ENCODE measurements at places on chromosomes 13 and 19. TPM values are rescaled to one million over a fixed set of nuclear protein-coding genes. Genes with fewer than 3 reads are reported as not detected.

The ZNF792 gene
- total RNA-seq = 15.1 TPM

The RDH8 gene
- total RNA-seq = not detected

The LEUTX gene
- total RNA-seq = not detected

The KIR3DL2 gene
- 1.3 TPM for total RNA-seq

The COX7A1 gene
- total RNA-seq = not detected

DNA sequence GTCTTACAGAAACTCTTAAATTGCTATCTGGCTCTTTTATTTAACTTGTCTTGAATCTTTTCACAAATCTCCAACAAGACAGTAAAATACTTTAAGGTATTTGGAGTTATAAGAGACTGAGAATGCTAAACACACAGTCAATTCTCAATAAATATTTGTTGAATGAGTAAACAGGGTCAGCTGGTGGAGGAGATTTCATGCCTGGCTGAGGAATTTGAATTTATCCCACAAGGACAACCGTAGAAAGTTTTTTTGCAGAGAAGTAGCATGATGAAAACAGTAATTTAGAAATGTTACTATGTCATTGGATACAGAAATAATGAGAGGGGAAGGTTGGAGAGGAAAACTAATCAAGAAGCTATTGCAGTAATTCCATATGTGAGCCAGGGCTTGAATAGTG lies 1223.7 kb downstream of the PCDH17 start:
- H3K4me1 ChIP-seq = no peaks in the 10 kb centered on the region
- H3K36me3 ChIP-seq = no peaks in the 10 kb centered on the region
- H3K27ac ChIP-seq = no peak overlapping the region

GRCh38 chr13:74129500-74130191 lies 4.6 kb downstream of the KLF12 start:
- peaks cover 4% of the 10 kb centered on the region for H3K36me3 ChIP-seq
- peak; percentile 9 for DNase-seq
- peaks cover 45% of the 10 kb centered on the region for H3K4me1 ChIP-seq
- H3K4me3 ChIP-seq = peak overlapping the region; percentile 66
- H3K27ac ChIP-seq = no peak overlapping the region

GRCh38 chr19:11814029-11814699 lies at the start of gene ZNF440:
TSS of gene ZNF440 (plus strand) at chr19:11814273. CDS start at chr19:11814448, 175 bp downstream.
- peak; percentile 67 for DNase-seq
- H3K4me3 ChIP-seq = peak within 1 kb of the TSS; percentile 92
- no peaks in the 10 kb centered on the region for H3K36me3 ChIP-seq
- H3K27me3 ChIP-seq = no peaks in the 10 kb centered on the region
- peak within 1 kb of the TSS; percentile 88 for H3K27ac ChIP-seq

GRCh38 chr13:43573361-43573740 lies 213.4 kb downstream of the ENOX1 start:
- no peak for DNase-seq
- no peak overlapping the region for H3K27ac ChIP-seq
- no peaks in the 10 kb centered on the region for H3K36me3 ChIP-seq
- no peaks in the 10 kb centered on the region for H3K4me1 ChIP-seq

DNA sequence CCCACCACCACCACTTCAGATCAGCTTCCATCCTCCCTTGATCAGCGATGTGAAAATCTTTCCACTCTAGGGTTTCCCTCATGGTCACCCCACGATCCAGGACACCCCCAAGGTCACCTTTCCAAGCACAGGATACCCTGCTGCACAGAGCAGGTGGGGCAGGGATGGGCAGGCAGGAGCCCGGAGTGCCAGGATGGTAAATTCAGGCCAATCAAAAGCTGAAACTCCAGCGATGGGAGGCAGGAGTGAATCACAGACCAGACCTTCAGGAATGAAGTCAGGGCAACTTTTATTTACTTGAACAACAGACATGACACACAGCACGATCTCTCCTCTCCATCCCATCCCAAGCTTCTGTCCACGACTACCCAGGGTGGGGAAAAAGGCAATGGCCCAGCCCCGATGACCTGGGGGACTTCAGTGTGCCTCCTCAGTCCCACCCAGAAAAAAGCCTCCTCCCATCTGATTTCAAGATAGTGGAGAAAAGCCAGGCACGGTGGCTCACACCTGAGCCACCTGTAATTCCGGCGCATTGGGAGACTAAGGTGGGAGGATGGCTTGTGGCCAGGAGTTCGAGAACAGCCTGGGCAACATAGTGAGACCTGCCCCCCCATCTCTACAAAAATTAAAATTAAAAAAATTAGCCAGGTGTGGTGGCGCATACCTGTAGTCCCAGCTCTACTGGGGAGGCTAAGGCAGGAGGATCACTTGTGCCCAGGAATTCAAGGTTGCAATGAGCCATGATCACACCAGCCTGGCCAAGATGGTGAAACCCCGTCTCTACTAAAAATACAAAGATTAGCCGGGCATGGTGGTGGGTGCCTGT lies 39.2 kb downstream of the ZSWIM4 start:
- peaks cover 62% of the 10 kb centered on the region for H3K4me1 ChIP-seq
- H3K4me3 ChIP-seq = peak overlapping the region; percentile 96
- DNase-seq = no peak
- H3K27ac ChIP-seq = peak overlapping the region; percentile 100

GRCh38 chr13:49046002-49046401 lies 70.3 kb downstream of the FNDC3A start:
- H3K27ac ChIP-seq = peak overlapping the region; percentile 82
- peaks cover 21% of the 10 kb centered on the region for H3K4me1 ChIP-seq
- DNase-seq = no peak
- H3K36me3 ChIP-seq = no peaks in the 10 kb centered on the region
- no peak overlapping the region for H3K4me3 ChIP-seq

- no peaks in the 10 kb centered on the region for H3K27me3 ChIP-seq
- peak overlapping the region; percentile 74 for H3K27ac ChIP-seq
- H3K4me1 ChIP-seq = peaks cover 39% of the 10 kb centered on the region
- peaks cover 2% of the 10 kb centered on the region for H3K36me3 ChIP-seq
Measured at GRCh38 chr19:34260771-34261173, 6.4 kb downstream of the GARRE1 start.

- H3K36me3 ChIP-seq = no peaks in the 10 kb centered on the region
- H3K27me3 ChIP-seq = no peaks in the 10 kb centered on the region
- no peak overlapping the region for H3K4me3 ChIP-seq
- H3K4me1 ChIP-seq = peaks cover 13% of the 10 kb centered on the region
- no peak for DNase-seq
Measured at GRCh38 chr13:40123962-40124632, 468.6 kb downstream of the COG6 start.

DNA sequence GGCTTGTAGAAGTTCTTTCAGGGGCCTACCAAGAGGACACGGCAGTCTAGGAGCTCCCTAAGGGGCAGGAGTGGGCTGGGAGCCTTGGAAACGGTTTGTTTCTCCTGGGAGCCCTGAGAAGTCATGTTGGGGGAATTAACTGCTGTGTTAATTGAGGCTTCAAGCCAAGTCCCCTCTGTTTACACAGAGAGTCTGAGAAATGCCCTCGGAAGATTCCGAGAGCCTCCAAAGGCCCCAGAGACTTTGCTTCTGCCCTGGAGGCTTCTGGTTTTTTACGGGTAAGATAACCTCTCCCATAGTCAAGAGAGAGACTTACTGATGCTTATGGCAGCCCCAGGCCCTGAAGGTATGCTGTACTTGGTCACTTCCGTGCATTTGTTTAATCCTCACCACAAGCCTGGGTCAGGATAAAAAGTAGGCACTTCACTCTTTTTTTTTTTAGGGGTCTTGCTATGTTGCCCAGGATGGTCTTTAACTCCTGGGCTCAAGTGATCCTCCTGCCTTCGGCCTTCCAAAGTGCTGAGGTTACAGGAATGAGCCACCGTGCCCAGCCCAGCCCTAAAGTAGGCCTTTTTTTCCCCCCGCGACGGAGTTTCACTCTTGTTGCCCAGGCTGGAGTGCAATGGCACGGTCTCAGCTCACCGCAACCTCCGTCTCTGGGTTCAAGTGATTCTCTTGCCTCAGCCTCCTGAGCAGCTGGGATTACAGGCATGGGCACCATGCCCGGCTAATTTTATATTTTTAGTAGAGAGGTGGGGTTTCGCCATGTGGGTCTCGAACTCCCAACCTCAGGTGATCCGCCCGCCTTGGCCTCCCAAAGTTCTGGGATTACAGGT lies 15.2 kb downstream of the IER2 start:
- H3K36me3 ChIP-seq = no peaks in the 10 kb centered on the region
- no peak for DNase-seq
- peaks cover 42% of the 10 kb centered on the region for H3K4me1 ChIP-seq
- H3K27me3 ChIP-seq = no peaks in the 10 kb centered on the region

DNA sequence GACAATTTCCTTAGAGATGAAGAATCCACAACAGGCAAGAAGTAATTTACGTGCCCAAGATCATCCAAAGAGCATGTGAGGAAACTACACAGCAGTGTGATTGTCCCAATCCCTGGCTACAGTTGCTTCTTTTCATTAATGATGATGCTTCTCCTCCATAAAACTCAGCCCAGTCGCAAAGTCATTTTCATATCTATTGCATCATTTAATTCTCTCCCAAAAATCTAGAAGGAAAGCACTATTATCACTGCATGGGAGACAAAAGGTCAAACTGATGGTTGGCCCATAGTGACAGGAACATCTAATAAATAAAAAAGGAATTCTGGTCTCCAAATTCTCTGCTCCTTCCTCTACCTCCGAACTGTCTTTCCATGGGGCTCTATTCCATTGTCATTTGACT lies 103.5 kb upstream of the SERP2 start:
- peaks cover 6% of the 10 kb centered on the region for H3K4me1 ChIP-seq
- no peak overlapping the region for H3K4me3 ChIP-seq
- no peak for DNase-seq
- H3K36me3 ChIP-seq = no peaks in the 10 kb centered on the region

DNA sequence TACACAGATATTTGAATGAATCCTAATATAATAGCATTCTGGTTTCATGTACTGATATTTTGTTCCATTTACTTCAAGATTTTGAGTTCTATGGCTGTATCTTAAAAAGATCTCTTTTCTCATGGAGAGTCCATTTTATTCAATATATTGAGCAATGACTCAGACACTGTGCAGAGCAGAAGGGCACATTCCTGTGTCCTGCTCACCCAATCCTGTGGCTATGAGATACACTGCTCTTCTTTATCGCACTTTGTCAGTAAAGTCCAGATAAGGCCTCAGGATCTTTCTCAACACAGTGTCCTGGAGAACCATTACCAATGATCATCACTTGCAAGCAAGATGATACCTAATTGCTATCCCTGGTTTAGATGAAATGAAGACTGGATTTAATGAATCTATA lies 155.0 kb downstream of the CYSLTR2 start:
- no peak overlapping the region for H3K4me3 ChIP-seq
- H3K27ac ChIP-seq = no peak overlapping the region
- H3K27me3 ChIP-seq = peaks cover 5% of the 10 kb centered on the region
- H3K36me3 ChIP-seq = no peaks in the 10 kb centered on the region

DNA sequence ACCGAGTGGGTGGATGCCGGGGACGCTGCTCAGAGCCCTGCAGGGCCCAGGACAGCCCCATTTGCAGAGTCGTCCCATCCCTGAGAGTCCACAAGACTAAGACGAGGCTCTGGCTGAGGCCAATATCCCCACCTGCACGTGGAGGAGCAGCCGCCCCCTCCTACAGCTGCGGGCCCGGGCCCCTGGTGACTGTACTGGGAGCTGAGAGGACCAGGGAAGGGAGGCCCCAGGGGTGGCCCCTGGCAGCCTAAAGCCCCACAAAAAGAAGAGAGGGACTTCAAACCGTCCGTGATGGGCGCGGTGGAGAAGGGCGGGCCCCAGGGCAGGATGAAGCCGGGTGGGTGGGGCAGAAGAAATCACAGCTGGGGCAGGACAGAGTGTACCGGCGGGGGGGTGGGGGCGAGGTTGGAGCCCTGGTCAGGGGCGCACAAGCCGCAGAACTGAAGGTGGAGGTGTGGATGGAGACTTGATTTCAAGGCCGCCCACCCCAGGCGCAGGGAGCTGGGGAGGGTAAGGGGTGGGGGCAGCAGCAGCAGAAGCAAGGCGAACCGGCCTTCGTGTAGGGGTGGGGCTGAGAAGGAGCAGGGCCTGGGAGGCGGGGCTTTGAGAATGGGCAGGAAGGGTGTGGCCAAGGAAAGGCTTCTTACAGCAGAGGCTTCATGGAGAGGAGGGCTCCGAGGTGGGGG lies 12.9 kb downstream of the CFD start:
- H3K4me3 ChIP-seq = peak overlapping the region; percentile 89
- peak overlapping the region; percentile 66 for H3K27ac ChIP-seq
- H3K36me3 ChIP-seq = peaks cover 2% of the 10 kb centered on the region
- H3K27me3 ChIP-seq = no peaks in the 10 kb centered on the region
- DNase-seq = peak; percentile 70

- H3K27ac ChIP-seq = no peak overlapping the region
- no peak overlapping the region for H3K4me3 ChIP-seq
- no peaks in the 10 kb centered on the region for H3K27me3 ChIP-seq
- H3K4me1 ChIP-seq = peaks cover 4% of the 10 kb centered on the region
- peaks cover 9% of the 10 kb centered on the region for H3K36me3 ChIP-seq
Measured at GRCh38 chr13:26401069-26401468, 147.1 kb downstream of the CDK8 start.

GRCh38 chr13:67792151-67792676 lies 562.1 kb upstream of the PCDH9 start:
- no peak overlapping the region for H3K4me3 ChIP-seq
- H3K4me1 ChIP-seq = no peaks in the 10 kb centered on the region
- no peak overlapping the region for H3K27ac ChIP-seq
- H3K27me3 ChIP-seq = no peaks in the 10 kb centered on the region
- DNase-seq = no peak
- no peaks in the 10 kb centered on the region for H3K36me3 ChIP-seq

- no peaks in the 10 kb centered on the region for H3K36me3 ChIP-seq
- no peaks in the 10 kb centered on the region for H3K27me3 ChIP-seq
- no peak overlapping the region for H3K4me3 ChIP-seq
- no peak for DNase-seq
- no peak overlapping the region for H3K27ac ChIP-seq
- no peaks in the 10 kb centered on the region for H3K4me1 ChIP-seq
Measured at GRCh38 chr13:37491661-37492060, 106.9 kb downstream of the POSTN start.

DNA sequence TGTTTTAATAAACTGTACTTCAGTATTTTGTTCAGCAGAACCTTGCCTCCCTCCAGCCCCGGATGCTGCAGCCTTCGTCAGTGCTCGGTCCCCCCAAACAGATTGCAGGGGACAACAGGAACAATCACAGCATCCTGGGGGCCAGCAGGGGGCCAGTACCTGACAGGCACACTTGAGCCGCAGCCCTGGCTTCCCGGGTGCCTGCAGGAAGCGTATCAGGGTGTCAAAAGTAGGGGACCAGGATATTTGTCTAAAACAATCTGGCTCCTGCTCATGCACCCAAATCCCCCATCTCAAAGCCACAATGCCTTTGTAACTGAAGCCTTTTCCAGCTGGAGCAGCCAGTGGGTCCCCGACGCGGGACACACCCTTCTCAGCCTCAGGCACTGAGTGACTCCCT lies 167.5 kb upstream of the TSHZ3 start:
- H3K27ac ChIP-seq = no peak overlapping the region
- peaks cover 11% of the 10 kb centered on the region for H3K27me3 ChIP-seq
- no peaks in the 10 kb centered on the region for H3K36me3 ChIP-seq
- no peak overlapping the region for H3K4me3 ChIP-seq

GRCh38 chr19:11451871-11452619 lies 16.6 kb downstream of the PRKCSH start:
- peaks cover 2% of the 10 kb centered on the region for H3K4me1 ChIP-seq
- no peak for DNase-seq
- H3K4me3 ChIP-seq = no peak overlapping the region
- H3K27me3 ChIP-seq = no peaks in the 10 kb centered on the region

GRCh38 chr19:41548047-41548446 lies 27.9 kb upstream of the CEACAM21 start:
- no peaks in the 10 kb centered on the region for H3K27me3 ChIP-seq
- peak overlapping the region; percentile 99 for H3K27ac ChIP-seq
- H3K36me3 ChIP-seq = peaks cover 13% of the 10 kb centered on the region
- peaks cover 57% of the 10 kb centered on the region for H3K4me1 ChIP-seq
- no peak overlapping the region for H3K4me3 ChIP-seq

- H3K4me3 ChIP-seq = peak overlapping the region; percentile 96
- H3K36me3 ChIP-seq = peaks cover 9% of the 10 kb centered on the region
- peaks cover 29% of the 10 kb centered on the region for H3K4me1 ChIP-seq
- DNase-seq = no peak
- no peaks in the 10 kb centered on the region for H3K27me3 ChIP-seq
- H3K27ac ChIP-seq = peak overlapping the region; percentile 95
Measured at GRCh38 chr19:2477732-2478191, 1.8 kb downstream of the GADD45B start.

All from T-helper 17 cell (primary cell).